B cell (primary cell): ENCODE measurements at places on chromosomes 3 and 15.
A peak's percentile ranks its signal among the peaks of the same experiment; 100 is the strongest.

DNA sequence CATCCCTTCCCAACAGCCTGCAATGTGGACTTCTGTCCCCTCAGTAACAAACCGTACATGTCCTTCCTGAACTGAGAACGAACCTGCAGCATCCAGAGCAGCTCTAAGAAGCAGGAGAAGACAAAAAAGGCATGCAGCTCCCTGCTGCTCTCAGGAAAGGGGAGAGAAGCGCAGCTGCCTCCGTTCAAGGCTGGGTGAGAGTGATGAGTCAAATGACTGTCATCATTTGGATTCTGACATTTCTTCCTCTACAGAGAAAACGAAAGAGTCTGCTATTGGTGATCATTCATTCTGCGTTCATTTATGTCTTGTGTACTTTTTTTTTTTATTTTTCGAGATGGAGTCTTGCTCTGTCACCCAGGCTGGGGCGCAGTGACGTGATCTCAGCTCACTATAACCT is 677.8 kb downstream of the FHIT start:
- no peak for DNase-seq

DNA sequence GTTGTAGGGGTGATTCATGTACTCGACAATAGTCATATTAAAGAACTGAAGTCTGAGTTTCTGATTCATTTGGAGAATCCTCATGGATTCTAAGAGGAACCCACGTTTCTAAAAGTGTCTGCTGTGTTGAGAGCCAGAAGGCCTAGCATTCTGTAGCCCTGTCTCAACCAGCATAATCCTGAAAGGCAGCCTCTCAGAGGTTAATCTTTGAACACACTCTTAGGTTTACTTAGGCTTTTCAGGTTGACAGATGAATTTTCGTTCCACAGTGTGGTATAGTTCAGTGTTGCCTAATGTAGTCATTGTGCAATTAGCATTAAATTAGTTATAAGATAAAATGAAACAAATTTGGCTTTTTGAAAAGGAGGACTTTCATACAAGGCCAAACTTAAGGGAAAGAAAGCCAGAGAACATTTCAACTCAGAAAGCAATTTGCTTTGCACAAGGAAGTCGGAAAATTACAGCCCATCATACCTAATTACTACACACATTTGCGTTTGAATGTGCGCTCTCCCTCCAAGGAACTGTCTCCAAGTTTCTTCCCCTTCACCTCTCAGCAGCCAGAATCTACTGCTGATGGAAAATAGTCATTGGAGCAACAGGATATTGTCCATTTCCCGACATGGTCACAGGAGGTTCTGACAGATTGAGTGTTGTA is 42.0 kb downstream of the AGBL1 start:
- no peak for DNase-seq

- no peak for DNase-seq
These were observed 7.1 kb downstream of the THBS1 start for GRCh38 chr15:39587731-39588530.

- DNase-seq = no peak
These were observed 296.6 kb downstream of the SUCLG2 start for GRCh38 chr3:67357610-67358458.

GRCh38 chr3:50550079-50550736 is 17.3 kb downstream of the C3orf18 start:
- peak; percentile 70 for DNase-seq

DNA sequence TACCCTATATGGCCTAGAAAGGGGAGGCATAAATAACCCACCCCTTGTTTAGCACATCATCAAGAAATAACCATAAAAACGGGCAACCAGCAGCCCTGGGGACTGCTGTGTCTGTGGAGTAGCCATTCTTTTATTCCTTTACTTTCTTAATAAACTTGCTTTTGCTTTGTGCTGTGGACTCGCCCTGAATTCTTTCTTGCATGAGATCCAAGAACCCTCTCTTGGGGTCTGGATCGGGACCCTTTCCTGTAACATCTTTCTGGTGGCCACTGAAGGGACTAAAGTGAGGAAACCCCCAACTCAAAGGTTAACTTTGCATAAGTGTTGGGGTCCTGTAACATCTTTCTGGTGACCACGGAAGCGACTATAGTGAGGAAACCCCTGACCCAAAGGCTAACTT is 15.7 kb upstream of the HHATL start:
- no peak for DNase-seq

- DNase-seq = no peak
These were observed 12.3 kb downstream of the DPH3 start for GRCh38 chr3:16252243-16252978.

DNA sequence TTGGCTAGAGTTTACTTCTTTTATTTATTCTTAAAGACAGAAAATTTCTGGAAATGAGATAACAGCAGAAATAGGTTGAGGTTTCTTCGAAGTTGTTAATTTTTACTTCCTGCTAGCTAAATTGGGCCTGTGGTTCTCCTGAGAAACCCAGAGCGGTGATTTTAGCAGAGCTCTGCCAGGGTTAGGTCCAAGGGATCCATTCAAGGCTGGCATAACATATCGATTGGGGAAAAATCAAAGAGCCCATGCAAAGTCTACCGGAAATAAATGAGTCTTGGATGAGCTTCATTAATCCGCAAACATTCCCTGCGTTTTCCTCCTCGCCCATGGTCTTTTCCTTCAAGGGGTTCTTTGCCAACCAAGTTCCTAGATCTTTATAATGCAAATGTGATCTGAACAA is 30.8 kb upstream of the MASP1 start:
- DNase-seq = no peak

- no peak for DNase-seq
These were observed 215.4 kb downstream of the UACA start for GRCh38 chr15:70547846-70548487.

- DNase-seq = no peak
These were observed 46.1 kb upstream of the MAP3K13 start for GRCh38 chr3:185316740-185317412.

DNA sequence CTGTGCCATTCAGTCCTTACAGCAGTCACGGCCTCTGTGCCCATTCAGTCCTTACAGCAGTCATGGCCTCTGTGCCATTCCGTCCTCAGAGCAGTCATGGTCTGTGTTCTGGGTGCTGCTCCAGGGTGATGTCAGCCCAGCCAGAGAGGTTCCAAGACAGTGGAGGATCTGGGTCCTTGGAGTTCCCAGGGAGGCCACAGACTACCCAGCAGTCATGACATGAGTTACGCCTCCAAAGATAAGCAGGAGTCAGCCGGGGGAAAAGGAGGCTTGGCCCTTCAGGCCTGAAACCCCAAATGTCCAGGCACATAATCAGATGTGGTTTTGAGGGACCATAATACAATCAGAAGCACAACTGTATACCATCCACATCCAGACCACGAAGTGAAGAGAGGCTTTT is 115.7 kb downstream of the ADAMTS17 start:
- no peak for DNase-seq

DNA sequence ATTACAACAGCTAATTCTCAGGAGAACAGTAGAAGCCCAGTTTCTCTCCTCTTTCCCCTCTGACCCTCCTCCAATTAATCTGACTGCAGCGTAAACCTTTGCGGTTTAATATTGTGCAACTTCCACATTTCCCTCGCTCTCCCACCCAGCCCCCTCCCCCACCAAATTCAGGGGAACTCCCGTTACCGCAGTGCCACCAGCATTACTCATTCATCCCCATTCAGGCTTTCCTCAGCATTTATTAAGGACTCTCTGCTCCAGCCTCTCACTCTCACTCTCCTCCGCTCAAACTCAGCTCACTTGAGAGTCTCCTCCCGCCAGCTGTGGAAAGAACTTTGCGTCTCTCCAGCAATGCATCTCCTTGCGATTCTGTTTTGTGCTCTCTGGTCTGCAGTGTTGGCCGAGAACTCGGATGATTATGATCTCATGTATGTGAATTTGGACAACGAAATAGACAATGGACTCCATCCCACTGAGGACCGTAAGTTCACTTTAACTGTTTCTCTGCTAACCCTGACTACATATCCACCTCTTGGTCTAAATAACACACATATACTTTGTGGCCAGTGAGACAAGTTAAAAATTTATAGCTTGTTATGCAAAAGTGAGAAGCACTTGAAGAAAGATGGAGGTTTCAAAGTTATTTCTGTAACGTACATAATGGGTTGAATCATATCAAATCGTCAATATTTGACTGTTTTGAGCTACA is at the start of gene PTX3:
PTX3 (plus strand) TSS at position 268 of the 709 bp plus-strand sequence; CDS start at position 352, 84 bp downstream.
- no peak for DNase-seq

DNA sequence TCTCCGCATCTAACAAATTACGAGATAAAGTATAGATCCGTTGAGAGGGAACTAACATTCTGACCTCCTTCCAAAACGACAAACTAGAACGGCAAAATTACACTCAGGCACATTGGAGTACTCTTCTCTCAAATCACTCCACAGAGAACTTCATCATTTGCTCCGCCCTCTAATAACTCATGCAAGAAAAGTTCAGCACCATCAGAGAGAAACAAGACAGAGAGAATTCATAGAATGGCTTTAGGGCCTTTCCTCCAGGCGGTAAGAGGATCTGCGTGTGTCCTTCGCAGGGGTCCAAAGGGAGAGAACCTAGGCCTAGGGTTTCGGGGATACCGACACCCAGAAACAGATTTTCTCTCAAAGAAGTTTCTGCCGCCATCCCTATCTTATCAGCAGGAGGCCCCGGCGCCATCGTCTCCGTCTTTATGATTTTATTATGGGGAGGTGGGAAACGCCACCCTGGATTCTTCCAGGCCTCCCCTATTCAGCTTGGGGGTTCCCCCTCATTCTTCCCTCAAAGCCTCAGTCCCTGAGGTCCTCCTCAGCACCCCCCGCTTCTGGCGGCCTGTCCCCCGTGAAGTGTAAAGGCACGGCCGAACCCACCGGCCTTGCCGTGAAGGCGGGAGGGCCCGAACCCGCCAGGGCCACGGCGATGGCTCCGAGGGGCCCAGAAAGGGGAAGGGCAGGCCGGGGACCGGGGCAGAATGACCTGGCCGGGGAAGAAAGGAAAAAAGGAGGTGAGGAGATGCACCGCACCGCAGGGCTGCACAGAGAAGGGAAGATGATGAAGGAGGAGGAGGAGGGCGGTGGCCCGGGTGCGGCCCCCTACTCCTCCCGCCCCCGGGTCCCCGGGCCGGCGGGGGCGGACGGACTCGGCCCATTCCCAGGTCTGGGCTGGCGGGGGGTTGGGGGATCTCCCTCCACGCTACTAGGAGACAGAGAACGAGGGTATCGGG is 768 bp downstream of the UBXN7 start:
- peak; percentile 72 for DNase-seq

DNA sequence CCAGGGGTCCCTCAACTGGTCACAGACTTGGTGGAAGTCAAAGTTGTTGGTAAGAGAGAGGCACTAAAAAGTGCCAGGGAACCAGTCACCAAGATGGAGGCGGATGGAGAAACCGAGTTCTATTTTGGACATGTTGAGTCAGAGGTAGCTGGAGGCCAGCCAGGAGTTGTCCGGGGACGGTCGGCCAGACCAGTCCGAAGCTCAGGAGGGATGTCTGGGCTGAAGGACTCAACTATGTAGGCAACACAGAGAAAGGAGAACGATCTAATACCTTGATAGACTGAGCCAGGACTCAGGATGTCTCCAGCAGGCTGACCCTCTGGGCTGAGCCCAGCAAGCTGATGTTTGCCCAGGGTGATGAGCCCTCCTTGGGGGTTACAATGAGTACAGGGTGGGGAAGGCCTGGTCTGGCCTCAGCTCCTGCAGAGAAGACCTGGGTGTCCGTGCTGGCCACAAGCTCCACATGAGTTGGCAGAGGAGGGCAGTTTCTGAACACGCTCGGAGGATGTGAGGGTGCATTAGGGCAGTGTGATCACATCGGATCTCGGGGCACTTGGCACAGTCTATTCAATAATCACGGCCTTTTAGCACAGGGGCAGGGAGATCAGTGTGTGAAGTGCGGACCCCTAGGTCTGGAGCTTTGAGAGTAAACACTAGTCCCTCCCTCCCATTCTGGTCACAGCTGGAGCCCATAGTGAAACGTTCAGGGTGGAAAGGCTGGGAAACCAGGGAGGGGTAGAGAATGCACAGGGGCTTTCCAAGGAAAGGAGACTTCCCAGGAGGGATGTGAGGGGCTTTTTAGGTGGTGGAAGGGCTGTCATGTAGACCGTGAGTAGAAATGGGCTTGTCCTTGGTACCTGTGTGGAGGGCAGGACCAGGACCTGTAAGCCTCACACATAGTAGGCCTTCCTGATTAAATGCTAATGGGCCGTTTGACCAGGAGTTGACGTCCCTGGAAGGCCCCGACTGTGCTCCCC is 111.9 kb downstream of the ETFA start:
- DNase-seq = no peak

- DNase-seq = no peak
These were observed 38.2 kb downstream of the KLHL25 start for GRCh38 chr15:85756411-85757072.

GRCh38 chr15:75590239-75590638 is 11.1 kb upstream of the PTPN9 start:
- DNase-seq = no peak

DNA sequence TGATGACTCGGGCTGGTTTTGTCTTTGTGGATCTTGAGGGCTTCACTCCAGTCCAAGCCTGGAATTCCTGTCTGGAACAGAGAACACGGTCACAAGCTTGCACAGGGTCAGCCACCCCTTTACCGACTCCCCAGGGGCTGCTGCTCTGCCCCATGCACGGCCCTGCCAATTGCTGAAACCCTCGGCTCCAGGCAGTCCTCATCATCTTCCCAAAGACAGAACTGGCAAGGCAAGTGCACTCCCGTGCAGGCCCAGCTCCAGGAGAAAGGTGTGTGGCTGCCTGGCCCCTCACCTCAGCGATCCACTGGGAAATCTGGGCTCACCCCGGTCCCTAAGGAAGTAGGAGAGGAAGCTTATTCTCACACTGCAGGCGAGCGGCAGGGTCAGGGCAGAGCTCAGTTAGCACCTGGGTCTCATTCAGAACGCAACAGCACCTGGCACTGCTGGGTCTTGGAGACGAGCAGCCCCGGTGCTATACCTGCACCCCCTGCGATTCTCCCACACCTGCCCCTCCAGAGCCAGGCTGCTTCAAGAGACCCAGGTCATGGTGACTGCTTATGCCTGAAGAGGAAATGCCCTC is 7.2 kb downstream of the MAP6D1 start:
- DNase-seq = no peak

DNA sequence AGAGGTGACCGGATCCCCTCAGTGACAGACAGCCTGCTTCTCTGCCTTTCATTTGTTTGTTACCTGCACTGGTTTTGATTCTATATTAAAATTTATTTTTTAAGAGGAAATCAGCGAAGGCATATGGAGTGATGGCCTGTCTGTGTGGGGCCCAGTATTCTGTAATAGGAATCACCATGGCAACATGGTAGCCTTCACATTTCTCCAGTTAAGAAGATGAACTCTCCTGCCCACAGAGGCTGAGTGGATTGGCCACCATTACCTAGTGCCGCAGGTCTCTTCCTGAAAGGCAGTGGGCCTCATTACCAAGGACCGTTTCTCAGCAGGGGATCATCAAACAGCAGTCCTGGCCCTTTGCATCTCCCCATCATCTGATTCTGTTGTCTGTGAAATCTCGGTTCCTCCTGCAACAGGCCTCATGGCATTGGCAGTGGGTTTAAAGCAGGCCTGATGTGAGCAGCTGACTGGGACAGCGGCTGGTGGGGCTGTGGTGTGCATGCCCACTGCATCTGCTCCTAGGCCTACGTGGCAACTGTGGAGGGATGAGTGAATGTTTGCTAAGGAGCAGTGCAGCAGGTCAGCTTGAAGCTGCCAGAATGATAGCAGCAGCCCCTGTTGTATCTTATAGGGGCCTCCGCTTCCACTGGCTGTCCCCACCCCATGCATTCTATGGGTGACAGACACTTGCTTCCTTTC is 114.5 kb downstream of the CHCHD6 start:
- no peak for DNase-seq

GRCh38 chr15:35362195-35362829 is 183.7 kb downstream of the DPH6 start:
- no peak for DNase-seq
